ENCODE measurements at places on chromosomes 1 and 21.

GRCh38 chr1:32345289-32345827, 9.3 kb upstream of the MARCKSL1 start:
- no peak for DNase-seq

DNA sequence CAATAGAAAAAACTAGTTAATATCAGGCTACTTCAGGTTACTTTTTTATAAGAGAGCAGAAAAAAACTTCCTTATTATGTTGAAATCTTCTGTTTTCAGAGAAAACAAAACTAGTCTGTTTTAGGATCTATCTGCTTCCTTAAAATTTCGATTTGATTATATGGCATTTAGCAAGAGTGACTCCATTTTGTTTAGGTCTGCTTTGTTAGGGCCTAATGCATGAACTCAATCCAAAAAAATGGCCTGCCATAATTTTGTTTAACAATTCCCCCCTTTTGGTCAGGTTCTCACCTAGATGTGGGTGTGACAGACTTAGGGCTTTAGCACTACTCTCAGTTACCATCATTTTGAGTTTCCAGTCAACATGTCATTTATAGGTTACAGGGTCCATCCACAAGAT, 89.8 kb upstream of the GNG12 start:
- DNase-seq, result no peak

DNA sequence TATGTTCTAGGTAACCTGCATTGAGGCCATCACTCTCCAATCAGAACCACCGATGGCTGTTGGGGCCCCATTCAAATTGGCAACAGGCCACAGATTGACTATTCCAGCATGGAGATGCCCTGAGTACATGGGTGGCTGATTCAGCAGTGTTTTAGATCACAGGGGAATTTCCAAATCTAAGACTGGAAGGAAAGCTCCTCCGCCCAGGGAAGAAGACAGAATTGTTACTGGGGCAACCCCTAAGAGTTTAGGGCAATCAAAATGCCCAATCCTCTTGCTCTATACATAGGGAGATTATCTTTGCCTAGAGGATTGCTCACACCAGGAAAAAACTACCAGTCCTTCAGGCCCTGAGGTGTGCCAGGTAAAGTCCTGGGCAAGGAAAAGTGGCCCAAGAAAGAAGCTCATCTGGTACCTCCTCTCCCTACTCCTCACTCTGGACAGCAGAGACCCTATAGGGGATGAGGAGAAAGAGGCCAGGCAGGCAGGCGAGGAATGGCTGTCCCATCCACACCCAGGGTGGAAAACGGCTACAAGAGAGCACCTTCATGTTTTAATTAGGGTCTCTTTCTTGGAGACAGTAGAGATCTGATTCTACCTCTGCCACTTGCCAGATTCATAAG, 5.8 kb downstream of the S100A8 start:
- DNase-seq, result no peak

- no peak for DNase-seq
Observed at GRCh38 chr21:37744551-37744950, 171.7 kb downstream of the KCNJ6 start.

DNA sequence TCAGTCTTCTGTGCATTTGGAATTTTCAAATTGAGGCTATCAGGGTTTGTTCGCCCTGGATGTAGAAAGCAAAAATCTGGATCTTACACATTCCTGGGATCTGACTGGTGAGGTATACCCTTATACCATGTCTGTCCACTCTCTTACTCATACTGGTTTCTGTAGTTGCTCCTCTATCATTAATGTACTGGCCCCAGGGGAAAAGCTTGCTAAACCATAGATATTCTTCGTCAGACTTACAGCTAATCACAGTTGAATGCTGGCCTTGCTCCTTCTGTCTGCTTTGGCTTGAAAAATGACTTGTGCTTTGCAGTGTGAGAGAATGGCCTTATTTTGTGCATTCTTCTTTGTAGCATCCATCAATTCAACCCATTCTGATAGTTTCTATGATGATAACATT, 30.5 kb downstream of the TBCE start:
- DNase-seq, result no peak

GRCh38 chr1:82160903-82161302, 360.2 kb downstream of the ADGRL2 start:
- DNase-seq, result no peak

GRCh38 chr1:66452982-66453381, 81.0 kb upstream of the SGIP1 start:
- DNase-seq, result no peak

DNA sequence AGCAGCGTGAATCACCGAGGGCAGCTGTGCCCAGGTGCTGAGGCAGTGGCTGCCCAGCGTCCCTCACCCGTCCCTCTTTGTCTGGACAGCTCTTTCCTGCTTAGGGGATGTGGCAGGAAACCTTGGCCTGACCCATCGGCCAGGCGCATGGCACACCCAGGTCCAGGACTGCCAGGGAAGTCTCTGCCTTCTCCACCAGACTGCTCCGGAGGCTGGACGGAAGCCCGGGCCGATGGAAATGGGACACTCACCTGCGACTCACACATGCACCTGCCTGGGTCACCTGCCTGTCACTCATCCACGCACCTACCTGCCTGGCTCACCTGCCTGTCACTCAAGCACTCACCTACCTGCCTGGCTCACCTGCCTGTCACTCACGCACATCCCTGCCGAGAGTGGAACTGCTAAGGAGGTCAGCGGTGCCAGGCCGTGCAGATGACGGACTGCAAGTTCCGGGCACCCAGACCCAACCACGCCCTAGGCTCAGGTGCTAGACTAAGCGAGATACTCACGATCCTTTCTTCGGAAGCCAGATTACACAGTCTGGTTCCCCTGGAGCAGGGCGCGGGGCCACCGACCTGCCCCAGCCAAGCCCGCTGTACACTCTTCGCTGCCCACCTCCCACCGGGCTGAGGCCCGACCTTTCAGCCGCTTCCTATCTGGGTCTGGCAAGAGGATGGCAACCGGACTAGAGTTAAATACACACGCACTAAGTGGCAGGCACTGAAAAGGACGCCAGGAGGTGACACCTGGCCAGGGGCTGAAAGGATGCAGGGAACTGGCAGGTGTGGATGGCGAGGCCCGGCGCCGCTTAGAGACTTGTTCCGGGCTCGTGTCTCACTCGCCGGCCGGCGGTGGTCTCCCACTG, 1.1 kb downstream of the UBE2J2 start:
- no peak for DNase-seq

DNA sequence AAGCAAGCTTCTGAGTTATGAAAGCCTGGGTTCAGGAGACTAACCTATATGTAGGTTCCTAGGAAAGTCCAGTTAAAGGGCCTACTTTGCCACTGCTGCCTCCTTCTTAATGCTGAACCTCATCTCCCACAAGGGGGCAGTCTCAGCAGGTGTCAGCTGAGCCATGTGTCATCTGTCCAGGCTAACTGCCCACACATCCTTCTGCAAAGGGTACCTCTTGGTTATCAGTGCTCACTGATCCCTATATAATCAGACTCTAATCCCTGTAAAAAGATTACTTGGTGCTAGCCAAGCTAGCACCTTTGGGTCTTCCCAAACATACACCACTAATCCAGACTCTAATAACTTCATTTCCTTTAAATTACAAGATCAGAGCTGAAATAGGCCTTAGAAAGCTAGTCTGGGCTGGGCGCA, 9.0 kb downstream of the PRDX1 start:
- DNase-seq, result peak; percentile 28

GRCh38 chr1:206655471-206655882, 20.1 kb downstream of the DYRK3 start:
- DNase-seq, result no peak

DNA sequence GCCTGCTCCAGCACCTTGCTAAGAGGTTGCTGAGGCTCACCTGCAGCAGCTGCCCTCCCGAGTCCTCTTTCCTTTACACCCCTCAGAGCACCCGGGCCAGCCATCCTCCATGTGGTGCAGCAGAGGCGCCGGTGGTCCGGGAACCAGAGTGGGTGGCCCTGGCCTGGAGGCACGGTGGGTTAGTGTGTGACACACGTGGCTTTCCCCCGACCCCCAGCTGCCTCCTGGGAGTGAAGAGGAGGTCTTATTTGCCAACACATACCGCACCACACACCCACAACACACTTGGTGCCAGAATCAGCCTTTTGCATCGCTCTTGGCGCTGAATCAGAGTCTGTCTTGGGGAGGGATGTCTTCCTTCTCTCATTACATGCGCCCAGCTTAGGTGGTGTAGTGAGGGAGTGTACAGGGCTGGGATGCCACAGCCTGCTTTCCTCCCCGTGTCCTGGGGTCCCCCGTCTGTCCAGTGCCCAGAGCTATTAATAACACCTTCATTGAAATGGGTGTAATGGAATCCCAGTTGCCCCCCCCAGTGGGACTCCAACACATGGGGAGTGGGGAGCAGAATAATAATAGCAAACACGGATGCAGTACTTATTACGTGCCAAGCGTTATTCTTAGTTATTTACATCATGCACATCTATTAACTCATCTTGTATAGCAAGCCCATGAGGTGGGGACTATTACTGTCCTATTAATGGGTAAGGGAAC, 38.2 kb downstream of the MAPKAPK2 start:
- no peak for DNase-seq

- DNase-seq, result no peak
Observed at GRCh38 chr1:228975238-228975907, 240.1 kb downstream of the RHOU start.

GRCh38 chr1:208223136-208223535, 21.0 kb downstream of the PLXNA2 start:
- no peak for DNase-seq

- no peak for DNase-seq
Observed at GRCh38 chr1:154745750-154746425, 124.2 kb downstream of the KCNN3 start.

All from stimulated activated CD8-positive, alpha-beta memory T cell treated with anti-CD3 and anti-CD28 coated beads, Interleukin-2, amount 100 ng/mL, for 1 hour (primary cell).